ENCODE measurements at places on chromosomes 6 and 20.

- DNase-seq = no peak
Observed at GRCh38 chr6:124994648-124995047, 32.4 kb downstream of the RNF217 start.

DNA sequence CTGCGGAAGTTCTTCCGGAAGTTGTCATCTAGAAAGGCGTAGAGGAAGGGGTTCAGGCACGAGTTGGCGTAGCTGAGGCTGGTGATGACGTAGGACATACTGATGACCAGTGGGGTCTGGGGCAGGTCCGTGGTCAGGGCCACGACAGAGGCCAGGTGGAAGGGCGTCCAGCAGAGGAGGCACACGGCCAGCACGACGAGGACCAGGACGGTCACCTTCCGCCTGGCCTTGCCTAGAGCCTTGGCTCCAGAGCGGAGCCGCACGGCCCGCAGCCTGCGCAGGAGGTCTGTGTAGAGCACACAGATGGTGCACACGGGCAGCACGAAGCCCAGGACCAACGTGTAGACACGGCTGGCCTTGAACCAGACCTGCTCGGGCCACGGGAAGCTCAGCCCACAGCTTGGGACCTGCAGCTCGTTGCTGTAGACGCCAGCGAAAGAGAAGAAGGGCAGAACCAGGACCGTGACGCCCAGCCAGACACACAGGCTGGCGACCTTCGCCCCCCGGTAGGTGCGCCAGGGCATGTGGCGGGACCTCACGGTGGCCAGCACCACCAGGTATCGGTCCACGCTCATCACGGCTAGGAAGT is 1.4 kb downstream of the NPBWR2 start:
- no peak for DNase-seq

- DNase-seq = no peak
Observed at GRCh38 chr6:25022140-25022553, 86.4 kb upstream of the RIPOR2 start.

- DNase-seq = no peak
Observed at GRCh38 chr20:16222859-16223411, 350.3 kb downstream of the KIF16B start.

DNA sequence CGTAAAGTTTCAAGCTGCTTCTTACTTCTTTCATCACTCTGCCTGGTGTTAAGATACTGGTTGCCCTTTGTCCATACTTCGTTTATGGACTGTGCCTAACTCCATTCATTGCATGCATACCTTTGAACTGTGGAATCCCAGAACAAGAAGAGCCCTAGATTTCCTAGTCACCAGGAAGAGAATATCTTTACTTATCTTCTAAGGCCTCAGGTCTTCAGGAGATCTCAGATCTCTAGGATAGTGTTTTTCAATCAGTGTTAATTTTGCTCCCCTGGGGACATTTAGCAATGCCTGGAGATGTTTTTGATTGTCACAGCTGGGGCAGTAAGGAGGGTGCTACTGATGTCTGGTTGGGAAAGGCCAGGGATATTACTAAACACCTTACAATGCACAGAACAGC is 35.5 kb upstream of the GJA1 start:
- DNase-seq = no peak

DNA sequence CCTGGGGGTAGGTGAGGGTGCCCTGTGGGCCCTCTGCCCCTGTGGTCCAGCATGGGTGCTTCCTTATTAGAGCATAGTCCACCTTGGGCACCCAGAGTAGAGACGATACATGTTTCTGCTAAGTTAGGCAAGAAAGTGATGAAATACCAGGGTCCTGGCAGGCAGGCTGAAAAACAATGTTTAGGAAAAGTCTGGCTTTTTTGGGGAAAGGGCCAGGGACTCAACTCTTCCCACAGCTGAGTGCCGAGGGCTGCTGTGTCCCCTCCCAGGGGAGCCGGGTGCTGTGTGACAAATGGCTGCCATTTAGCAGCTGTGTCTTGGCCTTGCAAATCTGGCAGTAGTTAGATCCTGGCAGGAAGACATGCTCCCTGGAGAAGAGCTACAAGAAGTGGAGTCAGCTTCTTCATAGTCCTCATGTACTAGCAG is 61.5 kb downstream of the RREB1 start:
- DNase-seq = no peak

DNA sequence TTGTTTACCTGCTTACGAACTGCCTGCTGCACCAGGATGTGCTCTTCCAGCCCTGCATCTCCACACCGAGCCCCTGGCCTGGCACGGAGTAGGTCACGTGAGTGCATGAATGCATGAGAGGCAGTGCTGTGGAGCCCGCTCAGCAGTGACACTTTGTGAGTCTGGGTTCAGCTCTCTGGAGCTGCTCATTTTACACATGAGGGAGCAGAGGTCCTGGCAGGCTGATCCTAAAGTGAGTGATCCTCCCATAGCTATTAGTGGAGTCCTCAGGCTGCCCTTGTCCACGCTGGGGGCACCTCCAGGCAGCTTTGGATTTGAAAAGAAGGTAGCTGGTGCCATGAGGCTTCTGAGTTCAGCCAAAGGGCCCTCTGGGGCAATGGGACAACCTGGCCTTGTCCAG is 64.2 kb downstream of the EDN3 start:
- no peak for DNase-seq

Data from vagina (tissue), 2 donors.